ENCODE measurements at places on chromosomes 6 and 20. TPM values are rescaled to one million over a fixed set of nuclear protein-coding genes. Genes with fewer than 3 reads are reported as not detected.
A peak's percentile ranks its signal among the peaks of the same experiment; 100 is the strongest.

- no peak for DNase-seq
These were observed 3.4 kb upstream of the ZNF512B start for GRCh38 chr20:63973160-63973479.

GRCh38 chr20:50029697-50030461 is 47.1 kb downstream of the SNAI1 start:
- peak; percentile 81 for DNase-seq

DNA sequence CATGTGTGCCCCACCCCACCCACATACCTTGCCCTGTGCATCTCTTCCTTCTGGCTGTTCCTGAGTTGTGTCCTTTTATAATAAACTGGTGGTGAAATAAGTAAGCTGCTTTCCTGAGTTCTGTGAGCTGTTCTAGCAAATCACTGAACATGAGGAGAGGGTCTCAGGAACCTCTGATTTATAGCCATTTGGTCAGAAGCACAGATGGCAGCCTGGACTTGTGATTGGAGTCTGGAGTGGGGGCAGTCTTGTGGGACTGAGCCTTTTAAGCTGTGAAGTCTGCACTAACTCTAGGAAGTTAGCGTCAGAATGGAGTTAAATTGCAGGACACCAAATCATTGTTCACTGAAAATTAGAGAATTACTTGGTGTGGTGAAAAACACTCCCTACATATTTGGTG is 245.4 kb downstream of the LRFN2 start:
- DNase-seq = no peak

DNA sequence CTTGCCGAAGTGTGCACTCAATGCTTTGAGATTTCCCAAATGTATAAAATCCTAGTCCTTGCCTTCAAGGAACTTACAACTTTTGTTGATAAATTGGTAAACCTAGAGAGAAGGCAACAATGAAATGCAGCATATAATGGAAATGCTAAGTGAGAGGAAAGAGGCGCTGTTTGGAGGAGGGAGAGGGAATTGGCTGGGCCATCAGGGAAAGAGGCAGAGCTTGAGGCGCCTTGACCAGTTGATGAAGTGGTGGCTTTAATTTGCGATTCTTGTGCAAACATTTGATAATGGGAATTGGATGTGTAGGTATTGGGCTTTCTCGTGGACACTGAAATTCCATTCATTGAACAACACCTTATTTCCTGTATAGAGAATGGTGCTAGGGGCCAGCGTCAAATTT is 1.9 kb upstream of the CDYL start:
- DNase-seq = no peak

The HTR1E gene
- total RNA-seq = not detected

The UST gene
- total RNA-seq = 0.58 TPM

DNA sequence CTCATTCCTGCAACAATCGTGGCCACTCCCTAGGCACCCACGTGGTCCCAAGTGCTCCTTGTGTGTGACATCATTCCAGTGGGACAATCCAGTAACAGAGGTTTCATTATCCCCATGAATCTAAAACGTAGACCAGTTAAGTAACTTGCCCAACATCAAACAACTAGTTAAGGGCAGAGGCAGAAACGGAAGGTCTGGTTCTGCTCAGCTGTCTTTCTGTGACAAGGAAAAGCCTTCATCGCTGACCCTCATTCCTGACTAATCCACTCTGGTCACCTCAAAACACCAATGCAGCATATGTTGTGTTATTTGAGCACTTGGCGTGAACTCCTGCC is 261.4 kb upstream of the JARID2 start:
- DNase-seq = no peak

DNA sequence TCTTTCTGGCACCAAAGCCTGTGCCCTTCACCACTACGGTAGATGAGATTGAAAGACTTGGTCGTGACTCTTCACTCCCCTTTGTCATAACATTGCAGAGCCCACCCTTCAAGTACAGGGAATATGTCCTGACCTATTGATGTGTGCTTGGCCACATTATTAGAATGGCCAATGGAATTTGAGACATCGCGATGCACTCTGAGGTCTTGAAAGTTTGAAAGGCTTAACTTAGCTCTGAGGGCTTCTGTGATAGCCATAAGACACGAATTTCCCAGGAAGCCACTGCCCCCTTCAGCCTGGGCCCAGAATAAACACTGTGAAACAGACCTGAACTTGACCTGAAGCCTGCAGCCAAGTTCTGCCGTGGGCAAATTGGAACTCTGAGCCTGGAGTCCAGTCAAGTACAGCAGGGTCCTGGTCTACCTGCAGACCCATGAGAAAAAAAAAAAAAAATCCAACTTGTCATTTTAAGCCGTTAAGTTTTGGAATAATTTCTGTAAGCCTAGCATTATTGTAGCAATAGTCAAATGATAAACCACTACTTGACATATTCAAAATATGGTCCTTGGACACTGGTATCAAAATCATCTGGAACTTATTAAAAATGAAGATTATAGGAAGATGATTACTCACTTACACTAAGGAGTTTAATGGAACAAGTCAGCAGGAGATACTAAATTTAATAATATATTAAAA is 36.9 kb upstream of the TRAF3IP2 start:
- peak; percentile 79 for DNase-seq

DNA sequence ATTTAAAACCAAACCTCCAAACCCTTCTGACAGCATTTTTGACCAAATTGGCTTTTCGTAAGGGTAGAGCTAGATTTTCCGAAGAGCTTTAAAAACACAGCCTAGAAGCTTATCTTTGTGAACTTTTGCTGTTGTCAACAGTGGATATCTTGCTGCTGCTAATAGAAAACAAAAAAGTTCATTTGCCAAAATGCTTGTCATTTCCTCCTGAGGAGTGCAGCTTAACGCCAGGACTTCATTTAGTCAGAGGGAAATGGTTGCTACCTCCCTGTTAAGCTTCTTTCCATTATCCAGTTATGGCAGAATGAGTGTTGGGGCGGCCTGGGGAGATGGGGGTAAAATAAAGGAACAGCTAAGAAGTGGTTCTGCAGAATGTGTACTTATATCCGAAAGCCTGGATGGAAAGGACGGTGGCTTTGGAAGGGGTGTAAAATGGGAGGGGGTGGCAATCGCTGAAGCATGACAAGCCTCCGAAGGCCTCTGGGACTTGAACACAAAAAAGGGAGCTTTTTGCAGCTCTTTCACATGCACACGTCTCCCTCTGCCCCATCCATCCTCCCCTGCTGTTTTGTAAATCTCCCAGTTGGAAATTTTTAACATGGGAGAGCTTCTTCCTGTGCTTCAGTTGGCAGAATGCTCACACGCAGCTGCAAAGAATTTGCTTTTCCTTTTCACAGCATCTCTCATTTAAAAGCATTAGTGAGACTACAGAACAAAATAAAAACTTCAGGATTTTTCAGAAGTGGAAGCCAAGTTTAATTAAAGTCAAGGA is 22.5 kb downstream of the JARID2 start:
- DNase-seq = no peak

DNA sequence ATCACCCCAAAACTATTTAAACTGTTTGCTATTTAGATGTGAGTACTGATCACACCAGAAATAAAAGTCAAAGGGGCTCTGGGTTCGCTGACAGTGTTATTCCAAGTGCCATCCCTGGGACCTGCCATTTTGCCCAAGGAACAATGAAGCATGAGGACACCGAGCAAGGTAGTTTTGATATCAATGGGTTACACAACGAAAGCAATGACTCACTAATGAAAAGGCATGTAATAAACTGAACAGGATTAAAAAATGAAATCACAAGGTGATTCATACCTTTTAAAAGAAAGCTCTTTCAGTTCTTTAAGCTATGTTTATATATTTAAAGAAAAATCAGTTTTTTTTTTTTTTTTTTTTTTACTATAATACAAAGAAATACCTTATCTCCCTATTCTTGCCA is 102.0 kb downstream of the HS3ST5 start:
- no peak for DNase-seq

The MACROD2 gene
- total RNA-seq = 3.7 TPM

- no peak for DNase-seq
These were observed 37.9 kb downstream of the SYNDIG1 start for GRCh38 chr20:24507182-24507853.

The CFB gene
- 1,916 TPM for total RNA-seq

The TINAG gene
- total RNA-seq = not detected

DNA sequence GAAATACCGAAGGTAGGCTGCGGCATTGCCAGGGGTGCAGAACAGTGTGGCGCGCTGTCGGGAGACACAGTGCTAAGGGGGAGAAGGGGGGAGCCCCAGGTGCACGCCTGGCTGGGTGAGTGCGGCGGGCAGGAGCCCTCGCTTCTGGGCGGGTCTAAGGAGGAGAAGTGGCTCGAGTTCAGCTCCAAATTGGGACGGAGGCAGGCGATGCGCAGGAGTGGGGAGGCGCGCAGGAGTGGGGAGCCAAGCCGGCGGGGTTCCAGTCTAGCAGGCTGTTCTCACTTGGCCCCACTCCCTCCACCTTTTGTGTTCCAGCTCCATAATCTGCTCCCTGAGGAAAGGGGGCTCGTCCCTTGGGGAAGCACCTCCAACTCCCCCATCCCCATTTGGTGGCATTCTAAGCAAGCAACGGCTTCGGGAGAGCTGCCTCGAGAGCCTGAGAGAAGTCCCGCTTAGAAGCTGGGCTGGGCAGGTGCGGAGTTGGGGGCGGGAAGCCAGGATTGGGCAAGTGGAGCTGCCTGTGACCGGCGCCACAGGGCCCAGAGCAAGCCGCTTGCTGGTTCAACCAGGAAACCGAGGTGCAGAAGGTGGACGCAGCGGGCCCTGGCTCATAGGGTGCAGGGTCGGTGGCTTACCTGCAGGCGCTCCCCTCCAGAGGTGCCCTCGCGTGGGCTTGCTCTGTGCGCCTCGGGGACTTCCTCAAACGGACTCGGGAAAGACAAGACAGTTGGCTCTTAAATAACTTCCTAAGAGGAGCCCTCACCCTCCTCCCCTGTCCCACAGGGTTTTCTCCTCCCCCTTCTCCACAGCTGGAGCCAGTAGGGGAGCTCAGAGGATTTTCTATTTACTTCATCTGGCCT is at the start of gene F13A1:
F13A1 (minus strand) TSS at position 711 of the 860 bp plus-strand sequence. CDS start 1,998 bp downstream, outside the sequence.
- DNase-seq = no peak

DNA sequence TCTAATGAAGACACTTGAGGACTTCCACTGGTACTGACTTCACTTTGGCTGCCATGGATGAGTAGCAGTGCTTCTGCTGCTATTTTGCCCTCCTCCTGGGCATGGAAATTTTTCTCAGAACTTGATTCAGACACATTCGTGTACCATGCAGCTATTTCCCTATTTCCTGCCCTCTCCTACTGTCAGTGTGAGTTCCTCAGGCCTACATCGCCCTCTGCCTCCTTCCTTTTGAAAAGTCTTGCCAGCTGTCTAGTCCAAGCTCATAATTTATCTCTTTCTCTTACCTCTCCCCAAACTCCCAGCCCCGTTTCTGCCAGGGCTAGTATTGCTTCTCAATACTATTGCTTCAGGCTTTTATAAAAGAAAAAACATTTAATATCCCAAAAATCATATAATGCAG is 470.2 kb downstream of the ADGRB3 start:
- no peak for DNase-seq

The MLN gene
- not detected for total RNA-seq

GRCh38 chr6:97885828-97886227 is 602.8 kb upstream of the MMS22L start:
- DNase-seq = no peak

DNA sequence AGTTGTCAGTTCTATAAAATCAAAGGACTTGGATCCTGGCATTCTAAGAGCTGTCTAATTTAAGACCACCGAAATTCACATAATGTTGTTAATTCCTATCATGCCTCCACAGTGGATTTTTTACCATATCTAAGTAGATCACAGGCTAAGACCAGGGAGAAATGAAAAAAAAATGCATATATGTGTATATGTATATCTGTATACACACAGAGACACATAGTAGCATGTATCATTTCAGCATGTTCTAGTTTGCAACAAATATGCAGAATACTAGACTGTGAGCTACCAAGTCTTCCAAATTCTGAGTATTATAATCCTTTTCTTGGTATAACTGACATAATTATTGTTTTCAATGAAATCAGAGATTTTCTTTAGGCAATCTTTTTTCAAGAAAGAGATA is 267.6 kb upstream of the TSHZ2 start:
- no peak for DNase-seq

- DNase-seq = no peak
These were observed 27.3 kb downstream of the PDRG1 start for GRCh38 chr20:31924561-31924960.

GRCh38 chr6:28161410-28162079 is 19.9 kb downstream of the ZKSCAN8 start:
- peak; percentile 58 for DNase-seq

DNA sequence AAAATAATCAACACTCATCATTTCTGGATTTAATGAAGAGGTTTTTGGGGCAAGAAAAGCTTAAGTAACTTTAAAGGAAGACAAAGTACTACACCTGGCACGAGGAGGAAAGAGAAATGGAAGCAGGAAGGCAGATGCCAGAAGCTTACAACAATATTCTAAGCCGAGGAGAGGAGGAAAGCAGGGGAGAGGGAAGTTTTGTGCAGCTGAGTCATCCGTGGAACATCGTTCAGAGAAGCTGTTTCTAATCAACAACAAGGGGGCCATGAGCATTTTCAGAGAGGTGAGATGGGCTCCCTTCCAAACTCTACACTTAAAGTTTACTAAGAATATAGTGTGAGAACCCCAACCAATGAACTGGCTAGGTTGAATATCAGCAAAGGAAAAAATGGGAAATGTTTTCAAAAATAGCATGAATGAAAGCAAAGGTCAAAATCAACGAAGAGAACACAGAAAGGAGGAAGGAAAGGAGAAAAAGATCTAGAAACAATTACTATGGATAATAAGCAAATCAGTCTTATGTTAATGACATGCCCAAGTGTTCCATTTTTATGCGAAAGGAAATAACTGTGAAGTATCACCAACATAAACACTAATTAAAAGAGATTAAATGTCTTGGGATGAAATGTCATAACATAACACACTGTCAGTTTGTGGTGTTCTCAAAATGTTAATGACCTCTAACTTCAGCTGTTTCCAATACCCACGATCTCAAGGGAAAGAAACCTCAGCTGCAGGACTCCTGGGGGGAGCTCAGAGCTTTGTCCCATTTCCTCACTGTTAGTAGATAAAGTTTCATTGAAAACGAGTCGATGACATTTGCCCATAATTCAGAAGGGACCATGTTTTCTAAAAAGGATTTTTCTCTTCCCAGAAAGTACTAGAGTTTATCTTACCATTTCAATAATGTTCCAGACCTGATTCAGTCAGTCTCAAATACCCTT is 203.4 kb upstream of the STXBP5 start:
- no peak for DNase-seq

The CLPSL2 gene
- not detected for total RNA-seq

GRCh38 chr6:149334682-149335160 is 17.2 kb downstream of the TAB2 start:
- DNase-seq = no peak

DNA sequence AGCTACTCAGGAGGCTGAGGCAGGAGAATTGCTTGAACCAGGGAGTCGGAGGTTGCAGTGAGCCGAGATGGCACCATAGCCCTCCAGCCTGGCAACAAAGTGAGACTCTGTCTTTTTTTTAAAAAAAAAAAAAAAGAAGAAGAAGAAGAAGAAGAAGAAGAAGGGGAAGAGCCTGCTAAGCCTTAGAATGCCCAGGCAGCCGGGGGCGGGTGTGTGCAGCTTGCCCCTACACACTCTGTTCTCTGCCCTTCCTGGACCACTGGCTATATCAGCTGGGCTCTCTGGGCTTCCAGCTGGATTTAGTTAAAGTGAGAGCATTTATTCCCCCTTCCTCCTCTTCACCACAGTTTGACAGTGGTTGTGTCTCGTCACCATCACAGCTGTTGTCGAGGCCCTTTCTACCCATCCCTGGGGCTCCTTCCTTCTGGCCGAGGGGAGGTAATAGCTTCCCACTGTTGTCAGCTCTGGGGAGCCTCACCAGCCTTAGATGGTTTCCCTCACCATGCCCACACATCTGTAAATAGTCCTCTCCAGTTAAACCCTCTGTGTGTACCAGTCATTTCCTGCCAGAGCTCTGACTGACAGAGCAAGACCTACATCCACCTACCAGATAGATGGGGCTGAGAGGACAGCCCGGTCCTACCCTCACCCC is 77.6 kb downstream of the TRERF1 start:
- no peak for DNase-seq
